ENCODE measurements at places on chromosomes 7 and 10.

GRCh38 chr10:74032900-74033655, 35.2 kb downstream of the VCL start:
- DNase-seq: no peak

- DNase-seq: no peak
These were observed 545.9 kb downstream of the SUGCT start for GRCh38 chr7:40680657-40681056.

- DNase-seq: no peak
These were observed 19.4 kb upstream of the CABCOCO1 start for GRCh38 chr10:61643316-61643751.

GRCh38 chr7:18566829-18567228, 71.3 kb downstream of the HDAC9 start:
- no peak for DNase-seq

DNA sequence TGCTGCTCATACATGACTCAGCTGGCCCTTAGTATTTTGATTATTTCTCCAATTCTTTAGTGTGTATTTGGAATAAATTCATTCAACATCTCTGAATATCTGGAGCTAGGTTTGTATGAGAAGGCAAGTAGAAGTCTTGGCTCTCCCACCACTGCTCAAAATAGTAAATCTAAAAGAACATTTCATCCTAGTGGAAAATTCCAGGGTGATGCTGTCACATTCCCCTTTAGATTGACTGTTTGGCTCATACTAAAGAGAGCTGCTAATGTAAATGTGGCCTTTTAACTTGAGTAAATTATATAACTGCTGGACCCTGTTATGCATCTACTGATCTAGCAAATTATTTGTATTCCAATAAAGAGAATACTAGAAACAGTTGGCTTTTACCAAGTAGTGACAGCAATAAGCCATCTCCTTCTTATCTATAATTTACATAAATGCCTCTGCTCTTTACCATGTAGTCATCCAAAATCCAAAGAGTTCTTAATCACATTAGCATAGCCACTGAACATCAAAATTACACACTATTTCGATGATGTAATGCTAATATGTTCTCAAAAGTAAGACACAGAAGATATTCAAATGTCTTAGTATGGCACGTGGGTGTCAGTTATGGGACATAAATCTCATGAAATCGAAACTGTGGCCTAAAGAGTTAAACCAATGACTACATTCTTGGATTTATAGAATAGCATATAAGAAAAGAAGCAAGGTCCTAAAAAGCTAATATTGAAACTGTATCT, 86.9 kb upstream of the KCND2 start:
- DNase-seq: no peak
